GM04503 (cell line): ENCODE measurements at places on chromosomes 1 and 21.

DNA sequence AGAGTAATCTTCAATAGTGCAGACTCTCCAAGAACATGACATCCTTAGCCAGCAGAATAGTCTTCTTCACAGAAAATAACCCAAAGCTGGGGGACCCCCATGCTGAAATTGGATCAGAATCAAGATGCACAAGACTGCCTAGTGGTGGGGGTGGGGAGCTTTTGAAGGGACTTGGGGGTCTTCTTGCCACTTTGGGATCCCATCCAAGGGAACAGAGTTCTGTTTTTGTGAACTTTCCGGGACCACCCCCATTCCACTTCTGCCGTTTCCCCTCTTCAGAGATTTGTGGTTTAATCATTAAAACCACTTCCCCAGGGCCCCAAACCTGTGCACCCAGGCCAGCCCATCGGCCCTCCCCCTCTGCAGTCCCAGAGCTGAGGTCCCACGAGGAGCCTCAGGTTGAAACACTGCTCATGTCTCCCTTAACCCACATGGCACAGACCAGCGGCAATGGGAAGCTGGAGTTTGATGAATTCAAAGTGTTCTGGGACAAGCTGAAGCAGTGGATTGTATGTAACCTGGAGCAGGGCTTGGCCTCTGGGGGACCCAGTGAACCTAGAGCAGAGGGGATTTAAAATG, 44.9 kb downstream of the CAPN9 start:
- no peak for DNase-seq

DNA sequence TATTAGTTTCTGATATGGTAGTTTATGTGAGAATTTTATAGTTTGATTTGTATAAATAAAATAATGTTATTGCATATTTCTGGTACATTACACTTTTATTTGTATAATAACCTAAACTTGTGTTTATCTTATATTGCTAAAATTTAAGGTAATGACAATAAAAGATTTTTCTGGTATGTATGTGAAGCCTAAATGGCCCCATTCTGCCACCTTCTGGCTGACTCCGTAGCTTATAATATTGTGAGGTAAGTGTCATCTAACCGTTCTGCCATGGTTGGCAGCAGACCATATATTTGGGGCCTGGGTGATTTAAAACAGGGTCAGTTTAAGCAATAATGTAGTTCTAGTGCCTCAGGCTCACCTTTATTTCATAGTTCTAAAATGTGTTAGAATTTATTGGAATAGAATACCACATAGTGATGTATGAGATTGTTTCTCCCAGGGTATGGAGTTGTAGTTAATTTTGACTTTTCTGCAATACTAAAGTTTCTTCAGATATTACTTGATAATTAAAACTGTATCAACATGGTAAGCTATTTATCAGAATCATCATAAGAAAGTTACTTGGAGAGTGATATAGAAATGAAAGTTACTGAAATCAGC, 21.2 kb upstream of the PRKACB start:
- no peak for DNase-seq

DNA sequence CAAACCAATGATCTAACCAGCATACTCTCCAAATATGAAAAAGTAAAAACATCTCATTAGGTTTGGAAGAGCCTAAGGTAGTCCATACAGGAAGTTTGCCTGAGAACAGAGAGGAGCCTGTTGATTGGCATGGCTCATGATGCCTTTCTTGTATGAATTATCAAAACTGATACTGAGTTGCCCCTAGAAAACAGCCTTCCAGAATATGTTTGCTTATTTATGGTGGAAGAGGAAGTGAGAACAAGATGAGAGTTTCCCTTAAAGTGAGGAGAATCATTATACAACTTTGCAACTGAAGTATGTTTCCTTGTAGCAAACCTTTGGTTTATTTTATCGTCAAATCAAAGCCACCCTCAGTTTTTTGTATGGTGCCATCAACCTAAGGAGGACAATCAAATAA, 23.8 kb upstream of the KIAA1614 start:
- no peak for DNase-seq

DNA sequence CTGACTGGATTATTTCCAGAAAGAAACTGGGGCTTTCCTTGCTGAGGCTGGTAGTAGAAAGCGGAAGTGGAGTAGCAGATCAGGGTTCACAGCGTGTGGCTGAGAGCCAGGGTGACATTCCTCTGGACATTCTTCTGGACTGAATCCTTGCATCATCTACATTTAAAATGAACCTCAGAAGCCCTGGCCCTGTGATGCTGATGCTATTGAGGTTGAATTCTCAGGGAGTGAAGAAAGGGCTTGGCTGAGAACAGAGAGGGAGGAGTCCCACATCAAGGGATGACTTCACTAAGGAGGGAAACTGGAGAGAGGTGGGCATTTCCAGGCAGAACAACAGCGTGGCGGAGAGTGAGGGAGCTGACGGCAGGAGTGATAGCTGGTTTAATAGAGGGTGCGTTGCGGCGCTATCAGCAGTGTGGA, 102.3 kb upstream of the LMO4 start:
- DNase-seq, result peak; percentile 96

- no peak for DNase-seq
Observed at GRCh38 chr1:53400761-53401674, 58.2 kb upstream of the DMRTB1 start.

DNA sequence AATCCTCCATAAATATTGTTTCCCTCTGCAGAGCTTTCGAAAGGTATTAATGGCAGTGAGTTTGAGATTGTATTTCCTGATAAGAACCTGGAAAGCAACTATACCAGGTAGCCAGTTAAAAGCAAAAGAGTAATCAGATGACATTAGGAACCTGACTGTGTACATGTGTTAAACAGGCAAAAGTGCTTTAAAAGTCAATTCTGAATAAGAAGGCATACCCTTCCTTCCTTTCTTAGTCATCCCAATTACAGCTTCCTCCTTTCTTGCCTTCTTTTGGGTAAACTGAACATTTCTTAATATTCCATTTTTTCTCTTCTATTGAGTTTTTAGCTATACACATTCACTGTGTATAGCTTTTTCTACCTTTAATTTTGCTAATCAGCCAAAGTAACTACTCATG, 144.7 kb downstream of the ZNF281 start:
- no peak for DNase-seq

- no peak for DNase-seq
Observed at GRCh38 chr1:27598295-27598687, 5.7 kb downstream of the AHDC1 start.

DNA sequence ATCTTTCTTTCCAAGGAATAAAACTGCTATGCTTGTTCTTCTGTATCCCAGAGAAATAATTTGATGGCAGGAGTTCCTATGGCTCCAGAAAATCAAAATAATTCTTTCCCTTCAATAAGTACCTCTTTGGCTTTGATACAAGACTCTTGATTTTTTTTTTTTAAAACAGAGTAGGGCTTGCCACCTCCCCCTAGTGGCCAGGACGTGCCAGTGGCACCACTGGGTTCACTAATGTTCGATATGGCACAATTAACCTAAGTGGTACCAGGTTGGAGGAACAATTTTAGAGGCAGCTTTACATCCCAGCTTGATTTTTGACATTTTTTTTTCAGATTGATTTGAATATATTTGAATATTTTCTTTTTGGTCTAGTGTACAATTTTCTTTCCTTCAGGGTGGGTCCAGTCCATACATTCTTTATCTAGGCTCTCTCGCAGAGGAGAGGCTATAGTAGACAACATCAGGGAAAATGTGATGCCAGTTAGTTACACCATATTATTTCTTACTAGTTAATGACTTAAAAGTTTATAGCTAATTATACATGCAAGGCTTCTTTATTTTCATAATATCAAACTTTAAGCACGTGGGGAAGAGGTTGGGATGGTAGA, 330.9 kb downstream of the S1PR1 start:
- DNase-seq, result no peak

DNA sequence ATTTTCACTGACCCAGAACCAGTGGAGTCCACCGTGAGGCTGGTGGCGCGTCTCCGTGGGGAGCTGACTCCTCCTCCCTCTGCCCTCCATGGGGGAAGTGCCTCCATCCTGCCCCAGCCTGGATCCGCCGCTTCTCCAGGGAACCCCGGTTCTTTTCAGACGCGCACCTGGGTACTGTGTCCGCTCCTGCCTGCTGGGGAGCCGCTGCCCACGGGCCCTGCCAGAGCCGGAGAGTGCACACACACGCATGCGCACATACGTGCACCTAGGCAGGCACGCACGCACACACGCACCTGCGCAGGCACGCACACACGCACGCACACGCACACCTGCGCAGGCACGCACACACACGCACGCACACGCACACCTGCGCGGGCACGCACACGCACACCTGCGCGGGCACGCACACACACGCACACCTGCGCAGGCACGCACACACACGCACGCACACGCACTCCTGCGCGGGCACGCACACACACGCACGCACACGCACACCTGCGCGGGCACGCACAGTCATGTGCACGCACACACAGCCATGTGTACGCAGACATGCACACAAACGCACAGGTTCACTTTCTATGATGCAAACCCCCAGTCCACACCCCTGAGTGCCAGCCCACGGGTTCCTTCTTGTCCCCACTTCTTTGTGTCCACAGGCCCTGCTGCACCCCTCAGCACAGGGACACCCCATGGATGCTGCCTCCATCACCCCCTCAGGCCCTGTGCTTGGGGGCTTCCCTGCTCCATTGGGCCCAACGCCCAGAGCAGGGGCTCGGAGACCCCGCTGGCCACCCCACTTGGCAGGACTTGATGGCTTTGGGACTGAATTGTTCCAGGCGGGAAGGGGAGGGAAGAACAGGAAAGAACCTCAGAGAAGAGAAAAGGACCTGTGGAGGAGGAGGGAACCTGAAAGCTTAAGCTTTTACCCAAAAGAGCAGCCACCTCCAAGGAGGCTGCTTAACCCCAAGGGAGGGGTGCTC, 42.7 kb downstream of the MORN1 start:
- no peak for DNase-seq

GRCh38 chr1:207076181-207076955, 12.3 kb upstream of the C4BPB start:
- DNase-seq, result no peak
